ENCODE measurements at places on chromosomes 7 and 10.
A peak's percentile ranks its signal among the peaks of the same experiment; 100 is the strongest.

GRCh38 chr10:11528286-11528685, 83.2 kb downstream of the USP6NL start:
- no peak for DNase-seq

DNA sequence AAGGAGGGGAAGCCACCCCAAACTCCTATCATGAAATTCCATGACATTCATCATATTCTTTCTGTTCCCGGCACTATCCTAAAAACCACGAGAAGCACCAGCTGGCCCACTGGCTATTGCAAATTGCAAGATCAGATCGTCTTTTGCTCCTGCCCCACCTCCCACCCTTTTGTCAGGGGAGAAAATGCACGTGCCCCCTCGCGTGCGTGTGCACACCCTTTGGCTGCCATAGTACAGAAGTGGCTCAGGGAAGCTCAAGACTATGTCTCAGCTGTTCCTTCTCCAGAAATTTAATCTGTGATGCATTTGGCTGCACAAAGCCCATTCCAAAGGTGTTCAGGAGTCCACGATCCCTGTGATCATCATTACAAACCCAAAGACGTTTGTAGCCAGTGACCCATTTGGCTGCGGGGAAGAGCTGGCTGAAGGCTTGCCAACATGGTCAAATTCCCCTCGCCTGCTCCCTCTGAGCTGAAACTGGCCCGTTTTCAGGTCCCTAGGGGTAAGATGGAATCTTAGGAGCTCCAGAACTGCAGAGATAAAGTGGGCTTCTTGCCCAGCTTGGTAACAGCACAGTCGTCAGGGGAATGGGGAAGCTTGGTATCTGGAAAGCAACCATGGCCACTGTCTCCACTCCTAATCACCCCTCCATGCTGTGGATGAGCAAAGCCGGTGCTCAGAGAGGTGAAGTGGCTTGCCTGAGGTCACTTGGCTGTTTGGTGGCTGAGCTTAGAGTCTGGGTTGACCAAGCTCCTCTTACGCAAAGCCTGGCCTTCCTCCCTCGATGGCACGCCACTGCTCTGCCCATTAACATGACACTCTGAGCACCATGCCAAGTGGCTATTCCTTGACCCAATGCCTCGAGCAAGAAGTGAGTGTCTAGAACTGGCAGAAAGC, 155.4 kb downstream of the NEURL1 start:
- DNase-seq = no peak

DNA sequence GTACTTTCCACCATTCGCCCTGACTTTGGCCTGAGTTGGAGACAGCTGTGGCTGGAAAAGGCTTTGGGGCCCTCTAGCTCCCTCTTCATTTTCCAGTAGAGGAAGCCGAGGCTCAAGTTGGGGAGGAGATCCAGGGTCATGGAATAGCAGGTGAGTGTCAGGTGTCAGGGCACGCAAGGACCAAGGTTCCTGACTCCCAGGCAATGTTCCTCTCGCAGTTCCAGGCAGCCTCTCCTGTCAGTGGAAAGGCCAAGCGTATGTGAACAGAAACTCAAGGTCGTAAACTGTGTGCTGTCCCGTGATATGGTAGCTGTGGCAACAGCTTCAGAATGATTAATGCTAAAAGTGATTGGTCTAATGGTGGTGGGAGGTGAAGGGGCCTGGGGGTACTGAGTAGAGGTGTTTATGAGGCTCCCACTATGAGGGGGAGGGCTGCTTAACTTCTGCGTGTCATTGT, 13.2 kb downstream of the ADAMTS14 start:
- DNase-seq = no peak

GRCh38 chr10:124723826-124724225, 20.4 kb downstream of the FAM53B start:
- DNase-seq = no peak

DNA sequence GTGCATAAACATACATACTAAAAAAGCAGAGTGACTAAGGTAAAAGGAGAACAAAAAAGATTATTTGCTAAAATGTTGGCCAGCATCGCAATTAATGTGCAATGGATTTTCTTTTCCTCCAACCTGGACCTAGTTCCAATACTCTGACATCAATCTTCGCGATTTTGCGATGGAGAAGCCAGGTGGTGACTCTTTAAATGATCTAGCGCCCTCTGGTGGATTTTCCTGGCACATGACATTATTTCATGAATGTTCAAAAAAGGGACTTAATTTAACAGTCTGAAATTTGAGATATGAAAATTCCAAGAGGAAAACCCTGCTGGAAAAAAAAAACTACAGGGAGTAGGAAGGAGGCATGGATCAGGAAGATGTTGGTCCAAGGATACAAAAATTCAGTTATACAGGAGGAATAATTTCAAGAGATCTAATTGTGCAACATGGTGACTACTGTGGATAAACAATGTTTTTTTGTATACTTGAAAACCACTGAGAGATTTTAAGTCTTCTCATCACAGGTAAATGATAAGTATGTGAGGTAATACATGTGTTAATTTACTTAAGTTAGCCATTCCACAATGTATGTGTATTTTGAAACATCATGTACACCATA, 4.3 kb upstream of the KCNMA1 start:
- peak; percentile 79 for DNase-seq

DNA sequence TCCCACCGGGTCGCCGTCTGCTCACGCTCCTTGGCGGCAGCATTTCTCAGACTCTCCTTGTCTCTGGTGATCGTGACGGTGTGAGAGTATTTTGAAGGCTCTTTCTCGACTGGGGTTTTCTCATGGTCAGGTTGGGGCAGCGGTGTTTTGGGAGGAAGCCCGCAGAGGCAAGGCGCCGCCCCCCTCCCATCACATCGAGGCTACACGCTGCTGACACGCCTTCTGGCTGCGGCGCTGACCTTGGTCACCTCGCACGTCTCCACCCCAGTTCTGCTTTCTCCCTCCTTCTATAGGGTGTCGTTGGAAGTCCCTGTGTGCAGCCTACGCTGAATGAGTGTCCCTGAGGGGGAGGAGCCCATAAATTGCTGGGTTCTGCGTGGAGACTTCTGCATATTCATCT, 55.2 kb downstream of the GLRX3 start:
- no peak for DNase-seq

DNA sequence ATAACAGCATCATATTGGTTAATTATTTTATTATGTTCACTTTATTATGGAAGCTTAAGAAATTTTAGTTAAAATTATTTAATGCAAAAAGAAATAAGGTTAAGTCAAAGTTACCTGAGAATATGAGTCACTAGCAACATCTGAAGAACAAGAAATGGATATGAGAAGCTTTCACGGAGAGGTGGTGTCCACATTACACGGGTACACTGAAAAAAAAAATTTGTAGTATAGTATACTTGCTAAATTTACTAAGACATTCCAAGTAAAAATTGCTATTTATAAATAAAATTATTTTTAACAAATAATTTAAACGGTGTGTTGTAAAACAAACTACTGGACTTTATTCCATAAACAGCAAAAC, 63.9 kb downstream of the DPY19L1 start:
- DNase-seq = no peak

- no peak for DNase-seq
These were observed 185.0 kb upstream of the LRRN3 start for GRCh38 chr7:110905773-110906566.

DNA sequence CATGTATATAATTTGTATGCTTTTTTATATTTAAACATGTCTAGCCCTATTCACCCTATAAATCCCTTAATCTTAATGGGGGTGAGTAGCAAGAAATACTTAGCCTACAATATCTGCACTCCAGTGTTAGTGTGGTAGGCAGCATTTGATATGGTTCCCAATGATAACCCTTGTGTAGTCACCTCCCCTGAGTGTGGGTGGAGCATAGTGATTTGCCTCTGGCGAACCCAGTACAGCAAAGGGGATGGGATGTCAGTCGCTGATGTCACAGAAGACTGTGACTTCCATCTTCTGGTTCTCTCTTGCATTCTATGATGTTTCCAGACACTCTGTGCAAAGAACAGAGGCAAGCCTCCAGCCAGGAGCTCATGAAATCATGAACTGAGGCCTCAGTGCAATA, 211.2 kb downstream of the CRPPA start:
- DNase-seq = no peak

- DNase-seq = no peak
These were observed 109.0 kb downstream of the ST7 start for GRCh38 chr7:117062300-117062699.

DNA sequence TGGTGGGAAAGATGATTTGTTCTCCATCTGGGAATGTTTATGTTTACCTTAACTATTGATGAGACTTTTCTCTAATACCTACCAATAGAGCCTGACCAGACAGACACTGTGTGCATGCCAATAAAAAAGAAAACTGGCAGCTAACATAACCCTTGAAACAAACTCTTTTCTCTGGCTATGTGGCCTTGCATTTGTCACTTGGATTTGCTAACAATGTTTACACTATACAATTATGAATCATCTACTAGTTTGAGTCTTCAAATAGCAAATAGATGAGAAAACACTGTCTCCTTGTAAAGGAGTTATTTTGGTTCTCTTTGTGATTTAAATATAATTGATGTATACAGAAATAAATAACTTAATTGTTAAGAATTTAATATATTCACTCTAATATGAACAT, 273.1 kb downstream of the SEMA3D start:
- DNase-seq = no peak

GRCh38 chr10:103772096-103772845, 83.1 kb downstream of the SH3PXD2A start:
- DNase-seq = peak; percentile 69

- DNase-seq = no peak
These were observed 25.6 kb upstream of the MKX start for GRCh38 chr10:27771231-27771630.

GRCh38 chr10:44925224-44925623, 14.1 kb downstream of the TMEM72 start:
- no peak for DNase-seq

GRCh38 chr7:5872326-5872725, 8.3 kb upstream of the OCM start:
- no peak for DNase-seq

DNA sequence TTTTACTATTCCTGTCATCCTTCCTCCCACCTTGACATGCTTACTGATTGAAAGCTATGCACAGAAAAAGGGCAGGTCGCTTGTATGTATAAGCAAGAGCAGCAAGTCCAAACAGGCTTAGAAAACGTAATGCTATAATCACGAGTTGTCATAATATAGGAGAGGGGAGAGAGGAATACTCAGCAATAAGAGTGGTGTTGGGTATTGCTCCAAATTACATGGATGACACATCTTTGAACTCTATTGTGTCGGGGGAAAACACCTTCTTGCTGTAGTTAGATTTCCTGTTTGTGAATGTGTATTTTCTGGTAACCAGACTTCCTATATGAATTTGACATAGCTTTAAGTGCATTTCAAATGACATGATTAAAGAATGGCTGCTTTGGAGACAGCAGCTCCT, 7.5 kb downstream of the MET start:
- DNase-seq = no peak

DNA sequence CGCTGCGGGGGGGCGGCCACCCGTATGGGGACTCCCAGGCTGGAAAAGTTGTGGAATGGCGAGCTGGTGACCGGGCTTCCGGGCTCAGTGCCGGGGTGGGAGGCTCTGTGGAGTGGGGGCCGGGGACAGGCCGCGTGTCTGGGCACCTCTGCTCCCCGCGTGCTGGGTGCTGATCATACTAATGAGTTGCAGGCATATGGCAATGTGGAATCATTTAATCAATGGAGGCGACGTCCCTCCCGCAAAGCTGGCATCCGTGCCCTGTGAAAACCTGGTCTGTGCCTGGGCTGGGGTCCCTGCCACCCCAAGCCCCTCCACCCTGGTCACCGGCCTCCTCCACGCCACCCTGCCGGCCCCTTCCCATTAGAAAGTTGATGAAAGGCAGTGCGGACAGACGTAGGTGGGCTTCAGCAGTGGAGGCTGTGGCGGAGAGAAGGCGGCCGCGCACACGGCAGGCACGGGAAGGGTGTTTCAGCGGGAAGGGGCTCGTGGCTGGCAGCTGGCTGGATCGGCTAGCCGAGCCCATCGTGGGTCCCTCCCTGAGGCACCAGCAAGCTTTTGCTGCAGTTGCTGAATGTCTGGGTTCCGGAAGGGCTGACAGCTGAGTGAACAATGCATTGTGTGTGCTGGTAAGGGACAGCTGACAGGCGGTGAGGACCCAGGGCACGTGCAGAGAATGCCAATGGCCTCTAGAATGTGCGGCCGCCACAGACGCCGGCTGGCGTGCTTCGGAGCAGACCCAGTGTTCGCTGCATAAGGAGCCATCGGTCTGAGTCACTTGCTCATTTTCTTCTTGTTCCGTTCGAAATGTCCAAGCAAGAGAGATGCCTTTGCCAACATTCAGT, 1.5 kb downstream of the ADGRA1 start:
- DNase-seq = no peak

- DNase-seq = no peak
These were observed 708 bp downstream of the UBN2 start for GRCh38 chr7:139231513-139232376.

DNA sequence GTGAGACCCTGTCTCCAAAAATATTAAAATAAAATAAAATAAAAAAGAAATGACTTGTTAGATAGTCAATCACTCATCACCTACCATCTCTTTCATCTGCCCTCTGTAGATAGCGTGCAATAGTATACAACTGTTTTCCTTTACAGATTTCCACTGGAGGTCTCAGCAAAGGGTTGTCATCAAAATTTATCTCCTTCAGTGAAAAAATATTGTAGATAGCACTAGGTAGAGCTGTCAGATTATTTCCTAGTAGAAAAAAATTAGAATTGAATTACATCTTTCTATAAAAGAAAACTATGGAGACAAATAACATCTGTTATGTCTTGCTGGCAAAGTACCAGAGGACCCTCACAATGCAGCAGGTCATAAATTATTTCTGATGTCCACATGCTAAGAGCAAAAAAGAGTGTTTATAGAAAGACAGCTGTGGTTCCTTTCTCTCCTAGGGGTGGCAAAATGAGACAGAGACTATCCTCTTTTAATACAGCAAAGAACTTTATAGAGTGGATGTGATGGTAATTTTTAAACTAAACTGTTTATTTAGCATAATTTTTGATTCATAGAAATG, 16.3 kb upstream of the CYP51A1 start:
- DNase-seq = no peak

DNA sequence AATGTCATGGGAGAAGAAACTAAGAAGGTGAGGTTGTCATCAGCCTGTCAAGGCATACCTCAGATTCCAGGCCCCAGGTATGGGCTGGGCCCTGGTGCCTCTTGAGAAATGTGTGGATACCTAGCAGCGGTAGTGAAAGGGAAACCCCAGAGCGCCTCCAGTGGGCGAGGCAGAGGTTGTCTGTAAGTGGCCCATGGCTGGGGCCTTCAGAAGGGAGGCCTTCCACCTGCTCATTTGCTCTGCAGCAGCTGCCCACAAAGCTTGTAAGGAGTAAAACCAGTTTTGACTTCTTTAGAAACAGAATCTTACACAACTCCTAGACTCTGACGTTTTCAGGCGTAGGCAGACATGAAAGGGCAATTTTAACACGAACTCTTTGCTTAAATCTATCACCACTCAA, 509.9 kb downstream of the PARD3 start:
- DNase-seq = no peak

- DNase-seq = no peak
These were observed 106.0 kb downstream of the GALNT17 start for GRCh38 chr7:71237945-71238344.

DNA sequence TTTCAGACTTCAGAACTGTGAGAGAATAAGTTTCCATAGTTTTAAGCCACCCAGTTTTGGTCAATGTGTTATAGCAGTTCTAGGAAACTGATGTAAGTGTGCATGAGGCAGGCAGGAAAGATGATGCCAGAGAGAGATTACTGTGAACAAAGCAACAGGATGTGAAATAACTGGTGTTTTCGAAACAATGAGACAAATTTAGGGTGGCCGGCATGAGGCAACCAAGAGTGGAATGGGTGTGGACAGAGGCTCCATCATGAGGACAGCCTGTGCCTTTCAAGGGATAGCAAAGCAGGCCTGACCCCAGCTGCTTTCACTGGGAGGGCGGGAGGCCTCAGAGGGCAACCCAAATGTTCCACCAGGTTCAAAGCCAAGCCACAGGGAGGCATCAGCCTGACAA, 67.3 kb upstream of the UCN3 start:
- DNase-seq = no peak
